ENCODE measurements at places on chromosomes 5 and 9. TPM values are rescaled to one million over a fixed set of nuclear protein-coding genes. Genes with fewer than 3 reads are reported as not detected.

The DOCK2 gene
- 6.3 TPM for total RNA-seq

The SEPTIN8 gene
- 45.1 TPM for total RNA-seq

The PCDHB5 gene
- total RNA-seq: 16.3 TPM

The TMEM171 gene
- total RNA-seq: 0.94 TPM

The CYLC2 gene
- total RNA-seq: not detected

The CD72 gene
- total RNA-seq: not detected

All from parietal lobe (tissue), 2 donors.